ENCODE measurements at places on chromosomes 3 and 15.

DNA sequence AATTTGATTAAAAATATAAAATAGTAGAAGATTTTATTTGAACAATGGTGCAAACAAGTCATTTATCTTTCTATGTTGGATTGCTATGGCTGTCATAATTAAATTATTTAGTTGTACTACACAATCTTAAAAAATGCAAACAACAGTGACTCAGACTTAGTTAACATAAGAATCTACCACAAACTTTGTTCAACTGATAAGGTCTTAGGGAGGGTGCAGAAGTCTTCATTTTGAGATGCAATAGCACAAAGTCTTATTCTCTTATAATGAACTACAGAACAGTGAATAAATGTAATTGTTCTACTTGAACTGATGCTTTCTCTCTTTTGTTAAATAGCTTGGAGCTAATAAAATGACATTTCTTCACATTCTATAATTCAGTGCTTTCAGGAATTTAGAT, 482.8 kb upstream of the NAALADL2 start:
- DNase-seq: no peak

GRCh38 chr15:83977992-83978391, 257.6 kb upstream of the GOLGA6L4 start:
- no peak for DNase-seq

- no peak for DNase-seq
Observed at GRCh38 chr15:42329161-42329560, 30.1 kb upstream of the CAPN3 start.

DNA sequence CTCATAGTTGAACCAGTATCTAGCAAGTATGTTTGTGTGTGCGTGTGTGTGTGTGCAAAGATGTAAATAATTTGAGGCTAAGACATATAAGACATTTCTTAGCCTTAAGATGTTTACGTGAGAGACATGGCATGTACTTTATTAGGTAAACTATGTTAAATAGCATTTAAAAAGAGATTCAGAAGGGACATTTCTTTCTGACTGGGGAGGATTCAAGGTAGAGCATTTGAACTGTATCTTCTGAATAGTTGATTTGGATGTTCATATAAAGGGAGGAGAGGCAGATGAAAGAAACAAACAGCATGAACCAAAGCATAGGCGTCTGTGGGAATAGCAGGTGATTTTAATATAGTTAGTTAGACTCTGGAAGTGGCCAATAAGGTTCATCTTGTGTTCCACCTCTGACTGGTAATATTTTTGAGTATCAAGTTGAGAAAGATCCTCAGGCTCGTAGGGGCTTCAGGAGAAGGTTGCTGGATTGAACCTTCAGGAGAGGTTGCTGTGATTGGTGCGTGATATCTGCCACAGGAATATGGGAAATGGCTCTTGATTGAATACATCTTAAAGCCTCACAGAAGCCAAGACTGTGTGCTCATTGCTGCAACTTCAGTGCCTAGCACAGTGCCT, 12.6 kb downstream of the NFKBIZ start:
- DNase-seq: no peak

DNA sequence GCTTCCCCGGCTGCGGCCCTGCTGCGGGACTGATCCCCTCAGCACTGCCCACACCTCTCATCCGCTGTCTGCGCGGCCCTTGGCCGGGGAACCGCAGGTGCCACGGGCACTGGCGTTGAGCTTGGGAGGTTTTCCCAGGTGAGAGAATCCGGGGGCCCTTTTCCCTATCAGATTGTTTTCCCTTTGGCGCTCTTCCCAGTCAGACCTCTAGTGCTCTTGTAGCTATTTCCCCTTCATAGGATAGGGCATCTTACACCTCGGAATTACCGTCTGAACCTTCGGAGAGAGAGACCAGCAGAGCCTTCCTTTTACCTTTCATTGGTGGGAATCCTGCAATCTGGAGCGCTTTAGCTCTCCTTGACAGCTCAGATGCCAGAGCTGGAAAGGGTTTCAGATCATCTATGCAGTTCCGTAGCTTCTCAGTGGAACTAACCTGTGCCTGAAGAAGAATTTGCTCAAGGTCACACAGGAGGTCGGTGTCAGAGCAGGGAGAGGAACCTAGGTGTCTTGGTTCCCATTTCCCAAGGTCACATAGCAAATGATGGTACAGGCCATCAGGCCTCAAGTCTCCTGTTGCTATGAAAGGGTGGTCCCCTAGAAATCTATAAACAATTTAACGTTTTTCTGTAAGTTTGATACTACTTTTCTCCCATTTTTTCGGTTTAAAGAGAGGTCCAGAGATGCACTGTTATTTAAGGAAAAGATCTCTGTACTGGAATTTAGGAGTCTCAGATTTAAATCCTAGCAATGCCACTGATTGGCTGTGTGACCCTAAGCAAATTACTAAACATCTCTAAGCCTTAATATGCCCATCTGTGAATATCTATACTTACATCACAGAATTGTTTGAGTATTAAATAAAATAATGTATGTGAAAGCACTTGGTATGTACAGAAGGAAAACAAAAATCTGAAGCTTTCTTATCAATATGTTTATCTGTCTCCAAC, 916 bp downstream of the IDH3A start:
- DNase-seq: no peak

GRCh38 chr15:63783441-63783840, 50.3 kb downstream of the HERC1 start:
- no peak for DNase-seq
